Stimulated activated CD8-positive, alpha-beta memory T cell treated with anti-CD3 and anti-CD28 coated beads, Interleukin-4, amount 100 ng/mL, for 1 hour (primary cell): ENCODE measurements at places on chromosomes 2 and 18.

GRCh38 chr2:21396252-21396651 lies 272.5 kb downstream of the TDRD15 start:
- no peak for DNase-seq

DNA sequence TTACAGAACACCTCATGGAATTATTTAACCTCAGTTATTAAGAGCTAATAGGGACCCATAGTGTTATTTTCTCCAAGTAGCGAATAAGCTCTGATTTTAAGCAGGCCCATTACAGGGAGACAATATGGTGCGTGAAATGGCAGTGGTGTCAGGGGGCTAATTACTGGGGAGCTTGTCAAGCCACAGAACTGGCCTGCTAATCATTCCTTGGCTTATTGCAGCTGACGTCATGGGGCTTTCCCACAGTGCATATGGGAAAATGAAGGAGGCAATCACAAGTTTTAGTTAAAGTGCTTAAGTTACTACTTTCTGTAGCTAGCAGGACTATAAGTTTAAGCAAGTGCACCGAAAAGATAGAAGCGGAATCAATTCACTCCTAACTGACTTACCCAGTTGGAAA lies 262.5 kb downstream of the TGIF1 start:
- DNase-seq = no peak

GRCh38 chr18:49021433-49022129 lies 70.8 kb upstream of the SMAD7 start:
- DNase-seq = peak; percentile 9

DNA sequence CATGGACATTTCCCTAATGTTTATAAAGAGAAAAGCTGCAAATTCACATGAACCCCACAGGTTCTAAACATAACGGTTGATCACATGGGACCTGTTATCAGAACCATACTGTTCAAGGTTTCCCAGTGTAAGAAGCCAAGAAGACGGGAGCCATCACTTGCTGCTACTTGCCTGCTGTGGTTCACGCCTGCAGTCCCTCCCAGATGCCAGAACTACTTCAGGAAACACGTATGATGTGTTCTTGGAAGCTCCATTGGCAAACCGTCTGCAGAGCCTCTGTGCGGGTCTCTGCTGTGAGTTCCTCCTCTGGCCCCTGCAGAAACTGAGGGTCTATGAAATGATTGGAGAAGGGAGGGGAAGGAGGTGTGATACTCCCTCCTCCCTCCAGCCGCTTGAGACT lies 75.2 kb downstream of the CABLES1 start:
- no peak for DNase-seq

GRCh38 chr2:201886504-201886903 lies 80.2 kb downstream of the CDK15 start:
- no peak for DNase-seq

GRCh38 chr2:145755019-145755837 lies 1235.3 kb upstream of the ZEB2 start:
- DNase-seq = no peak

DNA sequence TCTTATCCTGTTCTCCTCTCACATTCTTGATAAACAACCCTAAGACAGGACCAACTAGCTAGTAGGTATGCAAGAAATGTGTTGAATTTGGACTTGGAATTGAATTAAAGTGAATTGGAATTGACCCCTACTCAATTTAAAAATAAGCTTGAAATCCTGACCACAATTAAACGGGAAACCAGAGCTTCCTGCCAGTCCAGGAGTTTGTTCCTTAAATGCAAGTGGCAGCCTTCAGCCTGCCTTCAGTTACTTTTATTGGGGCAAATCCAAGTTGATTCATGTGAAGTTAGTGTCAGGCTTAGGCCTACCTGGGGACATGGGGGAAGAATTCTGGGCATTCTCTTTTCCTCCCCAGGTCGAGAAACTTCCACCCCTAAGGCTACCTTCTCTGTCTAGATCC lies 457.6 kb downstream of the BCL11A start:
- no peak for DNase-seq

- no peak for DNase-seq
Measured at GRCh38 chr2:241096979-241097378, 5.1 kb downstream of the MTERF4 start.

DNA sequence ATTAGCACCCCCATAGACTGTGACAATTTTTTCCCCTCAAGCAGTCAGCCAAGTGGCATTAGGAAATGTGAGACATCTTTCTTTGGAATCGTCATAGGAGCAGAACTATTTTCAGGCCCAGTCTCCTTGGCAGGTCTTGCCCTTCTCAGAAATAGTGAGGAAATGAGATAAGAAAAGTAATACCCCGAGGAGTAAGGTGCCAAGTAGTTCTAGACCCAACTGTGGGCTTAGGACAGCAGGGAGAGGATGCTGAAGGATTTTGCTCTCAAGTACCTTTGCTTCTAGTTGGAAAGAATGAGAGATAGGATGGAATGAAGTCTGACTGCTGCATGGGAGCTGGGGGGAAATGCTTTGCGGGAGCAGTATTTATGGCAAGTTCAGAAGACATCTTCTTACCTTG lies 31.8 kb downstream of the PRKCE start:
- no peak for DNase-seq

DNA sequence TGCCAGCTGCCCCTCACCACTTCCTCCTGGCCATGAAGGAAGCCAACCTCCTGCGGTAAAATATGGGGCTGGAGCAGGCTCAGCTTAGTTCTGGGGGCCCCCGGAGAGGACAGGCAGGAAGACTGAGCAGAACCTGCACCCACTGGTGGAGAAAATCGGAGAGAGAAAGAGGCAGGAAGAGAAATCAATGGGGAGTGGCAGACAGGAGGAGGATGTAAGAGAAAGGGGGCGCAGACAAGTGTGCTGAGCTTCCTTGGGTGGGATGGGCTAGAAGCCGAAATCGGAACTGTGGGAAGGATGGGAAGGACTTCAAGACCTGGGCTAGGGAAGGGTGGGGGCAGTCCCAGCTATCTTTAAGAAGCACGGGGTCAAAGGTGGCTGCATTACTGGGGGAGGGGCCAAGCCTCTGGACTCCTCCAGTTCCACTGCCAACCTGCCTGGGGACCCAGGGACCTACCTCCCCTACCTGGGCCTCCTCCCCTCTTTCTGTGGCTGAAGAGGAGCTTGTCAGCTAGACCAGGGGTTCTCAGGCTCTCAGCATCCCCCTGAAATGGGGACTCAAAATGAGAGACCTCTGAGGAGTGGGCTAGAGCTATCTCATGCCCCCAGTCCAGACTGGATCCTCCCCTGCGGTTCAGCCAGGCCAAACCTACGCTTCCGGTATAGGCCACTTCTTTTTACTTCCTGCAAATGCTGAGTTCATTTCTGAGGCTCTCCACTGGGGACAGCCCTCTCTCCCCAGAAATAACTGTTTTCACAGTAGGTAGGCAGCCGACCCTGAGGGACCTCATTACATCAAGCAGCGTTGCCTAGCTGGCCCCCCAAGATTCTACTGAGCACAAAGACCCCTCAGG lies 33.6 kb upstream of the B3GNT7 start:
- DNase-seq = no peak

DNA sequence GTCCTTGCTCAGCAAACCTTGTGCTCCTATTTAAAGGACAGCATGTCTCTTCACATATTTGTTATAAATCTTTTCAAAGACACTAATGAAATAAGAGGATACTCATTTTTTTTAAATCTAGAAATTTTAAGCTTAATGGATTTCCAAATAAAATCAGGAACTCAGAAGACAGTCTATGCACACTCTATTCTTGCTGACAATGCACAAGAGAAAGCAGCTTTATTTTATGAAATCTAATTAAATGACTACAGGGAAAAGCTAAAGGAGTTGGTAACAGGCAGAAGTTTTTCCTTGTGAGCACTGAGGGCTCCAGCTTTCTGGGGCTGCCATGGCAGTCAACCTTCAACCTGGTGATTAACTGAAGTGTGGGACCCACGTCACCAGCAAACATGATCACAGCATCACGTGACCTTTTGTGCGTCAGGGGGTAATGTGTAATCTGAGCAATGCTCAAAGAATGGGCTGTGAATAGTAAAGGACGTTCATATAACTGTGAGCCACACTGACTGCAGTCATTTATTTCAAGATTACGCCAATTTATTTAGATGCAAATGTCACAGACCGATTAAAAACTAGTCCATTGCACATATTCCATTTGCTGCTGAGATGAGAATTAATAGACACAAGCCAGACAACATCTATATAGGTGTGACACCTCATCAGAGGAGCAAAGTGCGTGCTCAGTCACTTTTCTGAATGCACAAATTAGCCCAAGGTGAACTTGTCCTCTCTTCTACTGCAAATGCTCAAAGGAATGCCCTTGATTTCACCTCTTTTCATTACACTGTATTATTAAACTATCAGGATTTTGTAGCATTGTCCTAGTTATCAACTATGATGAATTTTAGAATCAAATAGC lies 11.6 kb upstream of the DNER start:
- no peak for DNase-seq

- DNase-seq = no peak
Measured at GRCh38 chr2:206824993-206825392, 59.6 kb downstream of the FASTKD2 start.

DNA sequence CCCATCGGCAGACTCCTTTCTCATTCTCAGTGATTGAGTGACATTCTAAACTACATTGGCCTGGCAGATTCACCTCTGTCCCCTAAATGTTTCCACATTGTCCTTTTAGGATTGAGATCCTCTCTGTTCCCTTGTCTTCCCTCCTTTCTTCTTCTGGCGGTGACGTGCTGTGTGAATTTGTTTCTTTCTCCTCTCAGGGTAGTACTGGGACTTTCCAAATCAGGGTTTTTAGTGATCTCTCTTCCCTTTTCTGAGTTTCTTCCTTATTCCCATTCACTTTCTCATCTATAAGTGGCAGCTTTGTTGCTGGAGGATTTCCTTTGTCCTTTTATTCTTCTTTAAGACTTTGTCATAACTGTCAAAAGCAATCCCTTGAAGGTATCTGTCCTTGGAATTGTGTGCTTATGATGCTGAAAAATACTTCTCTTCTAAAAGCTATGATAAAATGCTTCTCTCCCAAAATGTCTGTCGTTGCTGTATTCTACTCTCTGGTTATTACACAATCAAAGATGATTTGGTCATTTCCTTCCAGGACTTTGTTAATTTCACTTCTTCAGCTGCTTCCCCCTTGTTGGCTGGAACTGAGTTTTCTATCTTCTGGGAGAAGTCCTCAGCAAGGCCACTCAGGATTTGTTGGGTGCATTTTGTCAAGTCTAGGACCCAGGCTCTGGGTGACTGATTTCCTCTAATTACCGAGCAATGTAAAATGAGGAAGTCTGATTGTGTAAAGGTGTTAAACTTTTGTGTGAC lies 4.9 kb upstream of the IL1B start:
- DNase-seq = no peak

DNA sequence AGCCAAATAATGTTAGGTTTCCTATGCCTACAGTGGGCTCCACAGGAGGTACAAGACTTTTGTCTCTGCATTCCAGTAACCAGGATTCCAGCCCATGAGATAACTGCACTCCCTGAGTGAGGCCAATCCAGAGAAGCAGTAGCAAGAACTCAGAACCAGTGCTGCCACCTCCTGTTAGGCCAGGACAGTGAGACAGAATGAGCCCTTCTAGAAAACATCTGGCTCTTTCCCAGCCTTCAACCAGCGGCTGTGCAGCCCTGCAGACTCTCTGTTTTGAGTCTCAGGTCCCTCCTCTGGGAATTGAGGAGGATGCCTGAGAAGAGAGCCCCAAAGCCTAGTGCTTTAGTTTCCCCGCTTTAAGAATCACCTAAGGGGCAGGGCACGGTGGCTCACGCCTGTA lies 44.2 kb downstream of the ARID5A start:
- no peak for DNase-seq

DNA sequence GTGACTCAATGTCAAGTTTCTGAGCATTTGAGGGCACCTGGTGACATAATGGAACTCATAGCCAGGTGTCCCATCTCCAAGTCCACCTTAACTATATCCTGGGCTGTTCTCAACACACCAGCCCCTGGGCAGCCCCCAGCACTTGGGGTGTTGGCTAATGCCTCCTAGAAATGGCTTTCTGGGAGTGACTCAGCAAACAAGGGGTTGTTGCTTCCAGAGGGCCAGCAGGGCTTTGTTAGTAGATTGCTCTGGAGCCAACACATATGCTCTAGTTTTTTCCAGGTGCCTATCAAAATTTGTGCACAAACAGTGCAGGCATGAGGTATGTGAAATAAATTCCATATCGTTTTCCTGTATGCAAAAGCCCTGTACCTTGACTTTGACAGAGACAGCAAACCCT lies 448.4 kb downstream of the SLC4A3 start:
- no peak for DNase-seq

GRCh38 chr2:215435280-215435869 lies 493 bp downstream of the FN1 start:
- DNase-seq = no peak
